ENCODE measurements at places on chromosomes 16 and 17.

DNA sequence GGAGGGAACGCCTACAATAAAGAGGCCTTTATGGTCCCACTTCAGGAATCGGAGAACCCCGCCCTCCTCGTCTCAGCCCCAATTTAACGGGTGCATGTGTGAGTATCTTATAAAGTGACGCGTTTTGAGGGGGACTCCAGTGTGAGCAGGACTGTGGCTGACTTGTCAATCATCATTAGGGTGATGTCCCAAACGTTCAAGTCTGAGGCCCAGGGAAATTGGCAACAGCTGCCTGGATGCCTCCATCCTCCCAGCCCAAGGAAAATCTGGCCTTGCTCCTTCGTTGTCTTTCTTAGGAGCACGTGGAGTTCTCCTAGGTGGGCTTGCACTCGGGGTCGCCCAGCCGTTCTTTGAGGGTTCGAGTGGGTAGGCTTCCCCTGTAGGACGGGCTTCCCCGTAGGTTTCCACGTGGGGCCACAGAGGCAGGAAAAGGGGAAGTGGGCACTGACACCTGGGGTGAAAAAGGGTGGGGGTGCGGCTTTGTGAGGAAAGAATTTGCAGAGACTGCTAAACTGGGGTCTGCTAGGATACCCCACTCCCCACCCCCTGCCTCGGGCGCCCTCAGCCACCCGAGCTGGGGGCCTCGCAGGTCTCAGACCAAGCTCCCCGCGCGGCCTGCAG, 561 bp upstream of the HERPUD1 start:
- no peak for DNase-seq

DNA sequence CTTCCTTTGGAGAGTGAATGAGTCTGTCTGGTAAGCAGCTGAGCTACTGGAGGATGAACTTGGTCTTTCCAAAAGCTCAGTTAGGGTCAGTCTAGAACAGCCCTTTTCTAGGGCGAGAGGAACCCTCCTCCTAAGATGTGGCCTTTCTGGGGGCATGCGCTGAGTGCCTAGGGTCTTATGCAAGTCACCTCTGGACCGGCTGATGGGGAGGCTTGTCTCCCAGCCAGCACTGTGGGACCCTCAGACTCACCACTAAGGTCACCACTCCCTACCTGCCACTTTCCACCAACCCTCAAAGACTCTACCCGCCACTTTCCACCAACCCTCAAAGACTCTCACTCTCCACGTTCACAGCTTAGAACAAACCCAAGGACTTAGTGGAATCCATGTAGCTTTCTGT, 26.8 kb downstream of the LMF1 start:
- no peak for DNase-seq

GRCh38 chr17:28725166-28725659, 820 bp downstream of the TLCD1 start:
- peak; percentile 81 for DNase-seq

GRCh38 chr17:40778461-40778860, 3.9 kb downstream of the KRT27 start:
- peak; percentile 78 for DNase-seq

DNA sequence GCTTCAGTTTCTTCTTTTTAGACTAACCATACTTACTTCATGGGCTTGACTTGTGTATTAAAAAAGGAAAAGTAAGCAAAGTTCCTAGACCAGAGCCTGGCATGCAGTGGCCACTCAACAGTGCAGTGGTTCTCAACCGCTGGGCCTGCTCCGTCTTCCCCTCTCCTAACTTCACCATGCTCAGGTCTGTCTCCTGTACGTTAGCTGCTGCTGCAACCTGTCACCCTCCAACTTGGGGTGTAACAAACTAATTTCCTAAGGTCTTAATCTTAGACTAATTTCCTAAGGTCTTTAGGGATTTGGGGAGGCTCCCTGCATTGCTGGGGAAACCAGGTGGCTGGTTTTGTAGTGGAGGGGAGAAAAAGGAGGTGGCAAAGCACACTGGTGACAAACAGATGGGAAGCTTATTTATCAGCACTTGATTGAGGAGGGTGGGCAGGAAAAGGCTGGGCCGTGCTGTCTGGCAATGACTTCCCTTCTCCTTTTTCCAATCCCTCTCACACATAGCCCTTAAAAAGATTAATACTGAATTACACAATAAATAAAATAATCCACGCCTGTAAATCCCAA, 2.2 kb upstream of the ARL4D start:
- DNase-seq: no peak
